ENCODE measurements at places on chromosomes 12 and 14. TPM values are rescaled to one million over a fixed set of nuclear protein-coding genes. Genes with fewer than 3 reads are reported as not detected.

Gene OLR1
- total RNA-seq = 11.3 TPM

- no peak for DNase-seq
- H3K4me3 ChIP-seq = no peak overlapping the region
- no peaks in the 10 kb centered on the region for H3K27me3 ChIP-seq
- no peaks in the 10 kb centered on the region for H3K36me3 ChIP-seq
- H3K4me1 ChIP-seq = peaks cover 5% of the 10 kb centered on the region
- H3K27ac ChIP-seq = no peak overlapping the region
Observed at GRCh38 chr12:46904406-46905238, 78.8 kb upstream of the SLC38A4 start.

GRCh38 chr12:1099158-1099557, 108.1 kb downstream of the ERC1 start:
- H3K27ac ChIP-seq = no peak overlapping the region
- no peaks in the 10 kb centered on the region for H3K36me3 ChIP-seq
- no peak for DNase-seq
- no peaks in the 10 kb centered on the region for H3K4me1 ChIP-seq
- no peaks in the 10 kb centered on the region for H3K27me3 ChIP-seq

Gene RNF10
- 150 TPM for total RNA-seq

- H3K36me3 ChIP-seq = no peaks in the 10 kb centered on the region
- H3K4me1 ChIP-seq = no peaks in the 10 kb centered on the region
- H3K27ac ChIP-seq = no peak overlapping the region
- peak; percentile 25 for DNase-seq
- no peaks in the 10 kb centered on the region for H3K27me3 ChIP-seq
- no peak overlapping the region for H3K4me3 ChIP-seq
Observed at GRCh38 chr12:90390947-90391346, 564.0 kb downstream of the CCER1 start.

- peaks cover 80% of the 10 kb centered on the region for H3K27me3 ChIP-seq
- H3K4me3 ChIP-seq = no peak overlapping the region
- H3K36me3 ChIP-seq = no peaks in the 10 kb centered on the region
- DNase-seq = peak; percentile 61
- no peaks in the 10 kb centered on the region for H3K4me1 ChIP-seq
Observed at GRCh38 chr12:46832130-46832704, 6.4 kb upstream of the SLC38A4 start.

DNA sequence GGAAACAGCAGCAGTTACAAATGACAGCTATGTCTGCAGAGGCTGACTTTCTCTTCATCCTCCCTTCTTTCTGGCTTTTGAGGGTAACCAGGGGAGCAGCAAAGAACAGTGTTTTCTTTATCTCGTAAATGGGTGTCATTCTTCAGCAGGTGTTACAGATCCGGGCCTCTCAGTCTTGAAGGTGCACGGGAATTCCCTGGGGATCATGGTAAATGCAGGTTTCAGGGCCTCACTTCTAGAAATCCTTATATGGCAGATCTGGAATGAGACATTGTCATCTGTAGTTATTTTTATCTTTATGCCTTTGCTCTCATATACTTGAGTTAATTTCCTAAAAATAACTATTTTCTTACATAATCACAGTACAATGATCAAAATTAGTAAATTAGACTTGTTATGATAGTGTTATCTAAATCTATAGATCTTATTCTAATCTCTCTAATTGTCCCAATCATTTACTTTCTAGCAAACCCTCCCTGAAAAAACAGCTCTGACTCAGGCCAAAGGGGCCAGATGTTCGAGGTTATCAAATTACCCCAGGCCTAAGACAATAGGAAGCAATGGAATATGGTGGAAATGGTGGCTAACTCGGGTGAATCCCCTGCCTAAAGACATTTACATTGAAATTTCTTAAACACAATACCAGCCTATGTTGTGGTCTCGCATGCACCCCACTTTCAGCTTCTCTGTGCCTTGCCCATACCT, 145.0 kb downstream of the CAND1 start:
- H3K4me3 ChIP-seq = no peak overlapping the region
- no peak for DNase-seq
- peaks cover 11% of the 10 kb centered on the region for H3K4me1 ChIP-seq
- no peaks in the 10 kb centered on the region for H3K27me3 ChIP-seq
- H3K36me3 ChIP-seq = no peaks in the 10 kb centered on the region

DNA sequence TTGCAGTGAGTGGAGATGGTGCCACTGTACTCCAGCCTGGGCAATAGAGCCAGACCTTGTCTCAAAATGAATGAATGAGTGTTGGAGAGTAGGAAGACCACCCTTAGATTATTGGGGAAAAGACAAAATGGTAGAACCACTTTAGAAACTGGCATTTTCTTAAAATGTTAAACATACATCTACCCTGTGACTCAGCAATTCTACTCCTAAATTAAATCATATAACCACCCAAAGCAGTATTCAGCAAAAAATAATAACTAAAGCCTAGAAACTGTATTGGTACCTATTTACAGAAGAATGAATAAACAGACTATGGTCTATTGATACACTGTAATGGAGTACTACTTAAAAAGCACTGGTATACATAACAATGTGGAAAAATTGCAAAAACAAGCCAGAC, 9.1 kb downstream of the NUP37 start:
- H3K27ac ChIP-seq = no peak overlapping the region
- H3K4me1 ChIP-seq = no peaks in the 10 kb centered on the region
- H3K36me3 ChIP-seq = peaks cover 20% of the 10 kb centered on the region
- no peak overlapping the region for H3K4me3 ChIP-seq
- no peaks in the 10 kb centered on the region for H3K27me3 ChIP-seq

GRCh38 chr12:71719647-71720370, 33.9 kb downstream of the TMEM19 start:
- DNase-seq = no peak
- no peaks in the 10 kb centered on the region for H3K36me3 ChIP-seq
- H3K27ac ChIP-seq = no peak overlapping the region
- no peak overlapping the region for H3K4me3 ChIP-seq

- no peaks in the 10 kb centered on the region for H3K36me3 ChIP-seq
- H3K27ac ChIP-seq = no peak overlapping the region
- no peak overlapping the region for H3K4me3 ChIP-seq
- no peaks in the 10 kb centered on the region for H3K4me1 ChIP-seq
- H3K27me3 ChIP-seq = no peaks in the 10 kb centered on the region
Observed at GRCh38 chr12:21826618-21826910, 52.1 kb upstream of the KCNJ8 start.

Gene TMEM132C
- 16.5 TPM for total RNA-seq

Gene FZD10
- 1.8 TPM for total RNA-seq

- H3K27me3 ChIP-seq = no peaks in the 10 kb centered on the region
- no peak overlapping the region for H3K27ac ChIP-seq
- DNase-seq = no peak
- H3K4me3 ChIP-seq = no peak overlapping the region
- H3K36me3 ChIP-seq = no peaks in the 10 kb centered on the region
Observed at GRCh38 chr14:83041224-83041623, 1507.6 kb upstream of the SEL1L start.

DNA sequence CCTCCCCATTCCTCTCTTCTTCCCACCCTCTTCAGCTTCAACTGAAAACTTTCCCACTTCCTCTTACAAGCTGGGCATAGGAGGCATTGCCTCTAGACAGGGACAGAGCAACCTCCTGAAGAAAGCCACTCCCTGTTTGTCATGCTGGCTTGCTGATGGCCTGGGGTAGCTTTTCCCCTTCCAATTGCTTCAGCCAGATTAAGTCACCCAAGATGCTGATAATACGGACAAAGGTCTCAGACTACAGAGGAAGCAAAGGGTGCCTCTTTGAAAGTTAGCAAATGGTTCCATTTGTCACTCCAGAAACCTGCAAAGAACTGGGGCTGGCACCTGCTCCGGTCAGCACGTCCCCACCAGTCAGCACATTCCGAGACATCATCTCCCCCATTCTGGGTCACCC, 6.0 kb downstream of the KRT2 start:
- no peaks in the 10 kb centered on the region for H3K4me1 ChIP-seq
- H3K27me3 ChIP-seq = no peaks in the 10 kb centered on the region

Gene LAG3
- 0.82 TPM for total RNA-seq

Gene NIN
- 36.0 TPM for total RNA-seq

Gene OASL
- total RNA-seq = 11.1 TPM

Gene RAB2B
- 42.7 TPM for total RNA-seq

- no peaks in the 10 kb centered on the region for H3K36me3 ChIP-seq
- H3K27me3 ChIP-seq = no peaks in the 10 kb centered on the region
- H3K4me1 ChIP-seq = no peaks in the 10 kb centered on the region
- H3K27ac ChIP-seq = no peak overlapping the region
- no peak for DNase-seq
Observed at GRCh38 chr14:102822311-102822863, 45.1 kb downstream of the TRAF3 start.
